ENCODE measurements at places on chromosomes 1 and 21. TPM values are rescaled to one million over a fixed set of nuclear protein-coding genes. Genes with fewer than 3 reads are reported as not detected.

GRCh38 chr21:29228306-29228705 lies 70.4 kb upstream of the BACH1 start:
- H3K4me3 ChIP-seq, result no peak overlapping the region
- no peaks in the 10 kb centered on the region for H3K4me1 ChIP-seq
- no peak overlapping the region for H3K27ac ChIP-seq
- DNase-seq, result no peak
- H3K36me3 ChIP-seq, result no peaks in the 10 kb centered on the region

Gene ARF1
- 184 TPM for total RNA-seq

Gene SPATA17
- 2.4 TPM for total RNA-seq

GRCh38 chr1:75067975-75068374 lies 66.2 kb upstream of the LHX8 start:
- no peaks in the 10 kb centered on the region for H3K4me1 ChIP-seq
- H3K4me3 ChIP-seq, result no peak overlapping the region
- DNase-seq, result no peak
- H3K27me3 ChIP-seq, result no peaks in the 10 kb centered on the region
- H3K27ac ChIP-seq, result no peak overlapping the region

DNA sequence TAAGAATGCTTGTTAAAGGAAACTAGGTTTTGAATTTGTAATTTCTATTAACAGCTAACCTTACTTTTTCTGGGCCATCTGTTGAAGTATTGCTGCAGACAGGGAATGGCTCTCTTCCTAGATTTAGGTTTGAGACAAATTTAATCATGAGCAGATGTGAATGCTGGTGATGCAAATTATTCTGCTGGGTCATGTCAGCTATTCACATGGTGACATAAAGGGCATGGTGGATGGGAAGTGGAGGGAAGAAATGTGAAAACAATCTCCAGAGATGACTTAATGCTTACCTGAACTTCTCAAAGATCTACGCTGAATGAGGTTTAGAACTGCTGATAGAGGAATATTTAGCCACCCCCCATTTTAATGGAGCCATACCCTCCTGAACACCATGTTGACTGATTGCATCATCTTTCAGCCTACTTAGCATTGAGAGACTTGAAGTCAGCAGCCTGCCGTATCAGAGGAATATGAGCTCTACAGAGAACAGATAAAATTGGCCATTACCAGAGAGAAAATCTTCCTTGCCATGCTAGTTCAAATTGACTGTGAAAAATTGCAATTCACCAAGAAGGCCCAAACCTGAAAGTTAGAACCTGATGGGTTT lies 138.8 kb downstream of the HHAT start:
- H3K4me3 ChIP-seq, result no peak overlapping the region
- H3K27me3 ChIP-seq, result no peaks in the 10 kb centered on the region
- H3K27ac ChIP-seq, result no peak overlapping the region

- no peaks in the 10 kb centered on the region for H3K27me3 ChIP-seq
- no peaks in the 10 kb centered on the region for H3K4me1 ChIP-seq
- no peak for DNase-seq
- H3K27ac ChIP-seq, result peak overlapping the region; percentile 93
- peak overlapping the region; percentile 99 for H3K4me3 ChIP-seq
Observed at GRCh38 chr1:156283521-156283920, 604 bp upstream of the TMEM79 start.

DNA sequence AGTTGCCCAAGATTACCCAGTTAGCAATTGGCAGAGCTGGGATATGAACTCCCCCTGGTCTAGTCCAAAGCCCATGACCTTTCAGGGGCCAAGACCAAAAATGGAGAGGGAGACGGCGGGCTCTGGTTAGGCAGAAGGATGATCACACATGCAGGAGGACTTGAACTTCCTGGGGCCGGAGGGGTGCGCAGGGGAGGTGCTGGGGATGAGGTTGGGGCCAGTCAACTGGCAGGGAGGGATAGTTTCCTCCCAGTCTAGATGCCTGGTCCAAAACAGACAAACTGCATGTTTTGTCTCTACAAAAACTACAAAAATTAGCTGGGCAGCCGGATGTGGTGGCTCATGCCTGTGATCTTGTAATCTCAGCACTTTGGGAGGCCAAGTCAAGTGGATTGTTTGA lies 78.1 kb downstream of the NKAIN1 start:
- no peaks in the 10 kb centered on the region for H3K27me3 ChIP-seq
- no peaks in the 10 kb centered on the region for H3K4me1 ChIP-seq
- no peak overlapping the region for H3K4me3 ChIP-seq
- DNase-seq, result no peak
- H3K36me3 ChIP-seq, result no peaks in the 10 kb centered on the region

- H3K4me1 ChIP-seq, result peaks cover 6% of the 10 kb centered on the region
- H3K36me3 ChIP-seq, result no peaks in the 10 kb centered on the region
- no peaks in the 10 kb centered on the region for H3K27me3 ChIP-seq
- peak; percentile 79 for DNase-seq
- H3K4me3 ChIP-seq, result no peak overlapping the region
Observed at GRCh38 chr1:27102707-27103468, 52.0 kb downstream of the SLC9A1 start.

Gene NID1
- total RNA-seq, result 229 TPM

Gene ADGRL2
- total RNA-seq, result 43.5 TPM

DNA sequence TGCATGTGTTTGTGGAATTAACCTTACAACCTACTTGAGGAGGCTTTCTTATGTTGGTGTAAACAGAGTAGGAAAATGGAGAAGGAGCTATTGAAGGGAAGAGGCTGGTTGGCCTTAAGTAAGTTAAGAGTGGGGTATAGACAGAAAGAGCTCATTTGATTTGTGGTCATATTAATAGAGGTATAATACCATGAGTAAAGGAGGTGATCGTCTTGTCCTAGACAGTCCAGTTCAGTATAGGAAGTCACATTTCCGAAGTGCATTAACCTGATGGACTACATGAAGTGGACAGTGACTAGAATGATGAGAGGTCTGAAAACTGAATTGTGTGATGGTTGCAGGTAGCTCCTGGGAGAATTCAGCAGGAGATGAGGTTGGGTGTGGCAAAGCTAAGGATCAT lies 215.4 kb upstream of the ZC3H12A start:
- no peaks in the 10 kb centered on the region for H3K36me3 ChIP-seq
- H3K27ac ChIP-seq, result no peak overlapping the region
- H3K4me3 ChIP-seq, result no peak overlapping the region
- no peaks in the 10 kb centered on the region for H3K4me1 ChIP-seq

DNA sequence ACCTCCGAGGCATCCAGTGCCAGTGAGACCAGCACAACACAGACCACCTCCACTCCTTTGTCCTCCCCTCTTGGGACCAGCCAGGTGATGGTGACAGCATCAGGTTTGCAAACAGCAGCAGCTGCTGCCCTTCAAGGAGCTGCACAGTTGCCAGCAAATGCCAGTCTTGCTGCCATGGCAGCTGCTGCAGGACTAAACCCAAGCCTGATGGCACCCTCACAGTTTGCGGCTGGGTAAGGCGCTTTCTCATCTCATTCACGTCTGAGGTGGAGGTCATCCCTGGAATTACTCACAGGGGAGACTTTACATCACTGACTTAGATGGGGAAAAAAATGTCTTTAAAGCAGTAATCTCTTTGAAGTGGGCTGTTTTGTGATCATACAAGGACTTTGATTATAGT lies 106.3 kb downstream of the CD247 start:
- no peak for DNase-seq
- H3K36me3 ChIP-seq, result no peaks in the 10 kb centered on the region
- no peak overlapping the region for H3K27ac ChIP-seq

GRCh38 chr1:230495891-230496385 lies 69.8 kb upstream of the PGBD5 start:
- no peaks in the 10 kb centered on the region for H3K36me3 ChIP-seq
- H3K27ac ChIP-seq, result no peak overlapping the region
- no peak for DNase-seq

DNA sequence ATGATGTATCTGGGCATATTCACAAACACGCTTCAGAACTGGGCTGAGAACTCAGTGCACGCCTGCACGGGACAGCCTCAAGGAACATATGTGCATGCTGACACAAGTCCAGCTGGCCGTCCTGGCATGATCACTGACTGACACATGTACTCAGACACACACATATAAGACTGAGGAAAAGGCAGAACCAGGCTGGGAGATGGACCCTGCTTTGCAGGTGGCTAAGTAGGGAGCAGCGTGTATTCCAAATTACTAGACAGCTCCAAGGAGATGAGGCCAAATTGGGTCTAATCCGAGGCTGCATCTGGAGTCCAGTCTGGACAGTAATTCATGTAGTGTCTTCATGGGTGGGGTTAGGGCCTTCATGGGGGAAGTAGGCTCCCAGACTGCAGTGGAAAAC lies 41.4 kb upstream of the GJB5 start:
- no peaks in the 10 kb centered on the region for H3K4me1 ChIP-seq
- H3K27me3 ChIP-seq, result no peaks in the 10 kb centered on the region
- no peak overlapping the region for H3K4me3 ChIP-seq
- DNase-seq, result peak; percentile 37
- no peak overlapping the region for H3K27ac ChIP-seq

Gene SLC1A7
- not detected for total RNA-seq

DNA sequence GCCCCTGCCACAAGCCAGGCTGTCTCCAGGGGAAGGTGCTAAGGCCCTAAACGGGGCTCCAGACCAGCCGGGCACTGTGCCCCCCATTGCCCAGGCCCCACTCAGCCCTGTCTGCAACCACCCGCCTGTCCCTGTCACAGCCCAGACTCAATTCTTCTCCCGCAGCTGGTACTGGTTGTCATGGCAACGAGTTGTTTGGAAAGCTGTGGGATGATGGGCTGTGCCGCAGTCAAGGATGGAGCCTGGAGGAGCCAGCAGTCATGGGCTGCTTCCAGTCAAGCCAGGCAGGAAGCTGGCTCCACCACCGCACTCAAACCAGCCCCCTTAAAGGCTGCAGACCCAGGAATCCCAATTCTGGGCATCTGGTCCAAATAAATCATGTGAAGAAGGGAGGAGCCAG lies 4.2 kb downstream of the SPOCD1 start:
- no peak overlapping the region for H3K4me3 ChIP-seq
- no peak for DNase-seq
- no peaks in the 10 kb centered on the region for H3K36me3 ChIP-seq
- H3K27ac ChIP-seq, result no peak overlapping the region

Gene FALEC
- 0.88 TPM for total RNA-seq

DNA sequence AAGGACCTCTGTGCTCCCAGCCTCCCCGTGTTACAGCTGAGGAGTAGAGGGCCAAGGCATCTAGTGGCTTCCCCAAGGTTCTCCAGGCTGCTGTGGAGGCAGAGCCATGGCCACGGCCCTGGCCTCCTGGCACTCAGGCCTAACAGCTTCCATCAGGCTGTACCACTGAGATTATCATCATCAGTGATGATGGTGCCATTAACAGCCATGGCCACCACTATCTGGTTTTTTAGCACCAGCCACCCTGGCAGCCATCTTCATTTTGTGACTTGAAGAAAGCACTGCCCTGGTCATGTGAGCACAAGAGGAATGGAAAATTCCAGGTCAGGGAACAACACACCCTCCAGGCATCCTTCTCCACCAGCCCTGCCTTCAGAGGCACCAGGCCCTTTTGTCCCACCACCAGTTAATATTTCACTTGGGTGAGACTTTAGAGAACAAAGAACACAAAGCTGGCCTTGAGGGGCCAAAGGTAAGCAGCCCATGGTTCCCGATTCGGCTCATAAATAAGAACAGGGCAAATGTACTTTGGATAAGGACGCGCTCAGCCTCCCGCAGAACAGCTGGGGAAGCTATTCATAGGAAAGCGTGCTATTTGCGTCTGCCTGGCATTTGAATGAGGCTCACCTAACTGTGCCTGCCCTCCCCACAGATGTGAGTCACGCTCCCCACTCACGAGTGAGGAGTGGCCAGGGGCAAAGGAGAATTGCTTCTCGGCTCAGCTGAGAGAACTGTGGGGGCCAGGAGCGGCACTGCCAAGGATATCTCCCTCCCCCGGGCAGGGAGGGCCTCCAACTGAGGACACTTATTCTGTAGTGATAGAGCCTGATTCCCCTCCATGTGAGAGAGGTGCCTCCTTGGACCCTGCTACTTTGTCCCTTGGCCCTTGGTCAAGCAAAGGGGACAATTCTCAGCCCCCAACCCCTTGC lies 95.6 kb downstream of the CD58 start:
- no peak overlapping the region for H3K4me3 ChIP-seq
- no peaks in the 10 kb centered on the region for H3K4me1 ChIP-seq
- no peaks in the 10 kb centered on the region for H3K36me3 ChIP-seq
- H3K27me3 ChIP-seq, result no peaks in the 10 kb centered on the region
- no peak for DNase-seq
- no peak overlapping the region for H3K27ac ChIP-seq

GRCh38 chr1:52899445-52899894 lies 22.1 kb downstream of the ECHDC2 start:
- no peaks in the 10 kb centered on the region for H3K4me1 ChIP-seq
- H3K4me3 ChIP-seq, result no peak overlapping the region
- H3K27me3 ChIP-seq, result no peaks in the 10 kb centered on the region
- H3K27ac ChIP-seq, result no peak overlapping the region

- no peaks in the 10 kb centered on the region for H3K27me3 ChIP-seq
- no peaks in the 10 kb centered on the region for H3K4me1 ChIP-seq
Observed at GRCh38 chr21:25994758-25995163, 175.8 kb downstream of the APP start.

DNA sequence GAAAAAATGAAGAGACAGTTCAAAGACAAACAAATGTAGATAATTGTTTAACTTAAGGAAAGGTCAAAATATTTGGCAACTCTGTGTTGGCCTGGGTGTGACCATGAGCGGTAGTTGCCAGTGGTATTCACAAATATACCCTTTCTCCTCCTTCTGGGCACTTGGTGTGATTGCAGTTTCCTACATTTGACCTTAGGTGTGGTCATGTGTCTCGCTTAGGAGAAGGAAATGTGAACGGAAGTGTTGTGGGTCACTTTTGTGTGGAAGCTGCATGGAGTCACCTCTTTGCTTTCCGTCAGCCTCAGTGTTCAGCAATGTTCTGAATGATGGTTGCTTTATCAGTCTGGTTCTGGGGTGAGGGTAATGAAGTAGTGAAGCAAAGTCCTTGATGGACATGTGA lies 3.4 kb upstream of the PCSK9 start:
- H3K4me1 ChIP-seq, result peaks cover 9% of the 10 kb centered on the region
- H3K36me3 ChIP-seq, result no peaks in the 10 kb centered on the region
- H3K27me3 ChIP-seq, result peaks cover 20% of the 10 kb centered on the region
- no peak overlapping the region for H3K27ac ChIP-seq

GRCh38 chr1:163633366-163633765 lies 311.6 kb downstream of the NUF2 start:
- no peak overlapping the region for H3K4me3 ChIP-seq
- H3K27me3 ChIP-seq, result no peaks in the 10 kb centered on the region
- H3K36me3 ChIP-seq, result no peaks in the 10 kb centered on the region

Gene VSIG8
- not detected for total RNA-seq

DNA sequence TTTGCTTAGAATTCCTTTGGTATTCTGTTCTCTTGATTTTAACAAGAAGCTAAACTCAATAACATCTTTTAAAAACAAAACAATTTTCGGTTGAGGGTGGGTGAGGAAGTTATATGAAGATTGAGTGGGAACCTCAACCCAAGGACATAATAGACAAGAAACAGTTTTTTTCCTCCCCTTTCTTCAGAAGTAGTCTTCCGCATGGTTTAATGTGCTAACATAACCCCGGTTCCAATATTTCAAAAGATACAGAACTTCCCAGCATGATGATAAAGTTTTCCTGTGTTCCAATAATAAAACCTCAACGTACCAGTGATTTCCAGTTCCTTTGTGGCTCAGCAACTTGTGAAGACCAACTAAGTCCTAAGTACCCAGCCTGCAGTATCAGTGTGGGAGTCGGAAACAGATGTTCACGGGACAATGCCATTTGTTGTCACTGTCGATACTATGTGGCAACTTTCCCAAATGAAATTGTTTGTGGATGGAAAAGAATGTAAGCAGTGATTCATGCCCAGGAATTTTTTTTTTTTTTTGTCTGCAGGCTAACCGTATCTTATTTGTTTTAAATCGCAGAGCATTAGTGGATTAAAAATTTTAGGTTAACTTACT lies 48.5 kb downstream of the NR5A2 start:
- H3K4me3 ChIP-seq, result no peak overlapping the region
- DNase-seq, result no peak
- H3K36me3 ChIP-seq, result no peaks in the 10 kb centered on the region
- no peaks in the 10 kb centered on the region for H3K27me3 ChIP-seq
- peak overlapping the region; percentile 70 for H3K27ac ChIP-seq
- no peaks in the 10 kb centered on the region for H3K4me1 ChIP-seq
